ENCODE measurements at places on chromosomes 5 and 9.

GRCh38 chr9:91060520-91061343, 259.1 kb downstream of the SYK start:
- no peak for DNase-seq

DNA sequence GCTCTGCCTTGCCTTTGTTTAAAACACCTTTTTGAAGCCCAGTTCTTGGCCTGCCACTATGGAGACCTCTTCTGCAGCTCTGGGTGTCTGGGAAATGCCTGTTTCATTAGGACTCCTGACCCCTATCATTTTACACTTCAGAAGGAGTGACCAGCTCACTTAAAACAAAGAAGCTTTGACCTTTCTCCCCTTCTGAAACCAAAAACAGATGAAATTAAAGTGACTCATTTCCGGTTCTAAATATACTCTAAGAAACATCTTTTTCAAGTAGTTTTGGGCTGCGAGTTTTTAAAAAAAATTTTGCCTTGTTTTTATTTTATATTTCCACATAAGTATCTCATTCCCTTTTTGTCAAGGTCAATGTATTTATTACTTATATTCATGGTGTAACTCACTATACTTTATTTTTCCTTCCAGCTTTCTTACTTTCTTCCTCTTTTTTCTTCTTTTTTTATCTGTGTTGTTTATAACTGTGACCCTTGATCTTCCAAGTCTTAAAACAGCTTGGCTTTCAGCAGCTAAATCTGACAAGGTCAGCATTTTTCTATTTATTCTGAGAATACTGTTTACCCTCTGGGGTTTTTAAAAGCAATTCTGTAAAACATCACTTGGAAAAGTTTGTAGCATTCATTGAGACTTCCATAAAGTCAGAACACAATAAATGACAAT, 672.9 kb downstream of the NR2F1-AS1 start:
- DNase-seq: no peak

- DNase-seq: peak; percentile 79
These were observed 525 bp upstream of the AK3 start for GRCh38 chr9:4741365-4742089.

- DNase-seq: no peak
These were observed 20.7 kb downstream of the OR2S2 start for GRCh38 chr9:35937227-35937626.

DNA sequence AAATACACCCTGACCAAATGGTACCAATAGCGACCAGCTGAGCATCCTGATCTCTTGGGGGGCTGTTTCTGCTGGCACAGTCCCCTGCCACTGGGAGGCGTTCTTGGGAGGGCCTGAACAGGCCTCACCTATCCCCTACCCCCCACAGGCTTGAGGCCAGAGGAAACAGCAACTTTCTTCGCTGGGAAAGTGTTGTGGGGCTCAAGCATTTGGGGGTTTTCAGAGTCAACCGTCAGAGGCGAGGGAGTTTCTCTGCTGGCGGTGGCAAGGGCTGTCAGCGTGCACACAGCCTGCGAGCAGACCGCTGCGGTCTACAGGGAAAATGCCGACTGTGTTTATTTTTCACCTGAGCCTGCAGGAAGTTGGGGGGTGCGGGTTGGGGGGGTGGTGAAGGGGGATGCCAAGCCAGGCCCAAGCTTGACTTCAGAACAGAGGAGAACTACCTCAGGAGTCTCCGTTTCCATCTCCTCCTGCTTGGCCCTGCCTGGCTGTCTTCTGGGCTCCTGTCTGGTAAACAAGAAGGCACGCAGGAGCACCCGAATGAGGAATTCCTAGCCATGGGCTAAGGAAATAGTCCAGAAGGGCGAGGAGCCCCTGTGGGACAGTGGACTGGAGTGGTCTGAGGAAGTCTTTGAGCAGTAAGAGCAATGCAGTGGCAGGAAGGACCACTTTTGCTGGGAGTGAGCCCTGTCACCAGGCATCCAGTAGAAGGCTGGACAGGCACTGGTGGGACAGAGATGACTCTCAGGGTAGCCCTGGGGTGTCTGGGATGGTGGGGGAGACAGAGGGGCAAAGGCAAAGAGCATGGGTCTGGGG, 18.1 kb downstream of the TCF7 start:
- peak; percentile 41 for DNase-seq
